ENCODE measurements at places on chromosomes 2 and 18. TPM values are rescaled to one million over a fixed set of nuclear protein-coding genes. Genes with fewer than 3 reads are reported as not detected.

GRCh38 chr18:64807560-64807959 lies 658.7 kb upstream of the LINC00305 start:
- DNase-seq, result no peak

- no peak for DNase-seq
Observed at GRCh38 chr2:80053522-80054345, 250.8 kb downstream of the LRRTM1 start.

DNA sequence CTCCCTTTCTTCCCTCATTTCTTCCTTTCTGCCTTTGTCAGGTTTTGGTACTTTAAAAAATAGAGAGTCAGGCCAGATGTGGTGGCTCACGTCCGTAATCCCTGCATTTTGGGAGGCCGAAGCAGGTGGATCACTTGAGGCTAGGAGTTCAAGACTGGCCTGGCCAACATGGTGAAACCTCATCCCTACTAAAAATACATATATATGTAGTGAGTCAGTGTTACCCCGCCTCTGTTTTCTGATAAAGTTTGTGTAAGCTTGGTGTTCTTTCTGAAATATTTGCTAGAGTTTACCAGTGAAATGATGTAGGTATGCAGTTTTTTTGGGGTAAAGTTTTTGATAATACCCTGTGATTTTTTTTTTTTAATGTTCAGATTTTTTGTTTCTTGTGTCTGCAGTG lies 58.8 kb downstream of the DGKD start:
- no peak for DNase-seq

- no peak for DNase-seq
Observed at GRCh38 chr2:55420439-55420725, 726 bp upstream of the CCDC88A start.

GRCh38 chr2:5190023-5190422 lies 502.2 kb upstream of the SOX11 start:
- DNase-seq, result no peak

- no peak for DNase-seq
Observed at GRCh38 chr18:72692595-72692994, 148.5 kb upstream of the CBLN2 start.

- no peak for DNase-seq
Observed at GRCh38 chr2:149536649-149537048, 50.9 kb downstream of the MMADHC start.

GRCh38 chr18:2884706-2885285 lies 38.0 kb downstream of the EMILIN2 start:
- DNase-seq, result no peak

DNA sequence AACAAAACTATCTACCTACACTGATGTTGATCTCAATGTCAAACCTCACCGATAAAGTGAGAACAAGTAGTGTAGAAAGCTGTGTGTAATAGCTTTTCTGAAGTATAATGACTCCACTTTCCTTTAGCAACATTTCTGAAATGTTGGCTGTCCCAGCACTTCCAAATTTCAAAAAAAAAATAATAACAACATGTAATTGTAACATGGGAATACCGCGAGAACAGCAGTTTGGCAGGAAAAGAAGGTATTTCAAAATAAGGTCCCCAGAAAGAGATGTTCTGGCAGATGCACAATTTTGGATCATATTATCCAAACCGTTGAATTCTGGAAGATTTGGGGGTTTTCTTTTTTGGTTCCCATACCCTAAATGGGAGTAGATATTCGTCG lies 352.0 kb downstream of the ARHGAP15 start:
- no peak for DNase-seq

- no peak for DNase-seq
Observed at GRCh38 chr2:83579507-83579906, 879.6 kb downstream of the SUCLG1 start.

DNA sequence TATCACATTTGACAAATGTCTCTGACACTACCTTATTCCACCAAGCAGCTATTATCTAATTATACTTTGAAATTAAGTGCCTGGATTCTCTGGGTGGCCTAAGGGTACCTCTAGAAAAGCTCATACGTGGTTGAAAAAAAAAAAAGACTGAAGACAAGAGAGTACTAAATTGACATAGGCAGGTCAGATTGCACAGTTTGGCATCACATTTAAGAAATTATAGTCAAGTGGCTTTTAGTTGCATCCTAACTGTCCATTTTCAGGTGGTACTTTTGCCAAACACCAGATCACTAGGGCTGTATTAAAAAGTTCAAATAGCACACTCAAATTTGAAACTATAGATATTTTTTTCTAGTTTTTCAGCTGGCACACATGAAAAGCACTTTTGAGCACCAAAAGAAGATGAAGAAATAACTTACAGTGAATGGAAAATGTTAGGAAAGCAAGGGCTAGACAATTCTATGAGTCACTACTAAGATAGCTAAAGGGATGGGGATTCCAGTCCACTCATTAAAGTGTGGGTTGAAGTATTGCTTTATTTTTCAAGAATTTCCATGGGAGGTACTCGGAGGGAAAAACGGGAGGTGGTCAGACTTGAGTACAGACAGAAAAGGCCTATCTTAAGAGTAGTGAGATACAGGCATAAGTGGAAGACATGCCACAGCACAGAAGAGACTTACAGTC lies 106.5 kb upstream of the COL5A2 start:
- no peak for DNase-seq

DNA sequence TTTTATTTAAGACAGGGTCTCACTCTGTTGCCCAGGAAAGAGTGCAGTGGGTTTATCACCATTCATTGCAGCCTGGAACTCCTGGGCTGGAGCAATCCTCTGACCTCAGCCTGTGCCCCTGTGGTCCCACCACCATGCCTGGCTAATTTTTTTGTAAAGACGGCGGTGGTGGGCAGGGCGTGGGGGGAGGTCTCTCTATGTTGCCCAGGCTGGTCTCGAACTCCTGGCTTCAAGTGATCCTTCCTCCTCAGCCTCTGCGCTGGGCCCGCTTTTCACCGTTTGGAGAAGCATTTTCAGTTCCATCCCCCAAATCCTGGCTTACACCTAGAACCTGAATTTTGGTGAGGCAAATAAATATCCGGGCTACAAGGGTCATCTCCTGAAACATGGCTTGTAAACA lies 1.4 kb upstream of the ATP5F1A start:
- DNase-seq, result no peak

DNA sequence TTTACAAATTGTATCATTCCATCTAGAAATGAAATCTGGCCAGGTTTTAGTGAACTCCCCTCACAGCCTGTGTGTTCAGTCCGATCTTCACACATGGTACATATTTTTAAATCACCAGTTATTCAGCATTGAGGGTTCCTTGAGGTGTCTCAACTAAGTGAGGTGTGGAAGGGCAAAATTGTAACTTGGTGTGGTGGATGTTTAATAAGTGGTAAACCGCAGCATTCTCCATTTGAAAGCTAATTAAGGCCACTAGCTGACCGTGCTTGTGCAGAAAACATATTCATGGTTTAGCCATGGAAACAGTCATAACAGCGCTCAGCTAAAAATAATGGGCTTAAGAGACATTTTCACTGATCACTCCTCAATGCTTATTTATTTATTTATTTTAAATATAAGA lies 786.2 kb upstream of the FANCL start:
- DNase-seq, result no peak

GRCh38 chr2:63632382-63632781 lies 43.6 kb downstream of the MDH1 start:
- no peak for DNase-seq

GRCh38 chr2:63654959-63655358 lies 66.2 kb downstream of the MDH1 start:
- no peak for DNase-seq

GRCh38 chr2:223576873-223577272 lies 25.3 kb downstream of the SCG2 start:
- no peak for DNase-seq

- no peak for DNase-seq
Observed at GRCh38 chr2:80311304-80311703, 6.8 kb upstream of the LRRTM1 start.

Gene OXER1
- not detected for total RNA-seq

Gene ADCY3
- 22.6 TPM for total RNA-seq

Gene IMPA2
- total RNA-seq, result 15.1 TPM

Gene ANKRD36
- 7.3 TPM for total RNA-seq

Gene C1QL2
- not detected for total RNA-seq

Gene USP14
- 18.4 TPM for total RNA-seq

Gene ANTXR1
- 51.6 TPM for total RNA-seq

Gene ASNSD1
- 56.9 TPM for total RNA-seq

Gene SPATA3
- total RNA-seq, result not detected

Gene SOX11
- not detected for total RNA-seq

Measured in SK-MEL-5 (cell line).